ENCODE measurements at places on chromosomes 13 and 19. TPM values are rescaled to one million over a fixed set of nuclear protein-coding genes. Genes with fewer than 3 reads are reported as not detected.
A peak's percentile ranks its signal among the peaks of the same experiment; 100 is the strongest.

The C19orf12 gene
- total RNA-seq: 45.8 TPM

The CASP14 gene
- total RNA-seq: not detected

The LAIR2 gene
- total RNA-seq: not detected

GRCh38 chr19:52086481-52086880 is 9.1 kb downstream of the ZNF841 start:
- no peak overlapping the region for H3K4me3 ChIP-seq
- H3K4me1 ChIP-seq: no peaks in the 10 kb centered on the region
- no peak for DNase-seq
- no peaks in the 10 kb centered on the region for H3K27me3 ChIP-seq
- no peak overlapping the region for H3K27ac ChIP-seq

GRCh38 chr19:45687599-45687998 is 4.2 kb downstream of the SNRPD2 start:
- no peak overlapping the region for H3K4me3 ChIP-seq
- H3K4me1 ChIP-seq: peaks cover 6% of the 10 kb centered on the region
- peaks cover 57% of the 10 kb centered on the region for H3K36me3 ChIP-seq
- no peak overlapping the region for H3K27ac ChIP-seq
- DNase-seq: no peak
- no peaks in the 10 kb centered on the region for H3K27me3 ChIP-seq

DNA sequence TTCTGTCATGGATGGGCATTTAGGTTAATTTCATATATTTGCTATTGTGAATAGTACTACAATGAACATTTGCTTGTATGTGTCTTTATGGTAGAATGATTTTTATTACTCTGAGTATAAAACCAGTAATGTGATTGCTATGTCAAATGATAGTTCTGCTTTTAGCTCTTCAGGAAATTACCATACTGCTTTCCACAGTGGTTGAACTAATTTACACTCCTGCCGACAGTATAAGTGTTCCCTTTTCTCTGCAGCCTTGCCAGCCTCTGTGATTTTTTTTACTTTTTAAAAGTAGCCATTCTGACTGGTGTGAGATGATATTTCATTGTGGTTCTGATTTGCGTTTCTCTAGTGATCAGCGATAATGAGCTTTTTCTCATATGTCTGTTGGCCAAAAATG is 6.5 kb downstream of the SIGLEC7 start:
- DNase-seq: no peak
- H3K27me3 ChIP-seq: no peaks in the 10 kb centered on the region
- H3K27ac ChIP-seq: no peak overlapping the region
- no peaks in the 10 kb centered on the region for H3K4me1 ChIP-seq
- H3K36me3 ChIP-seq: no peaks in the 10 kb centered on the region

DNA sequence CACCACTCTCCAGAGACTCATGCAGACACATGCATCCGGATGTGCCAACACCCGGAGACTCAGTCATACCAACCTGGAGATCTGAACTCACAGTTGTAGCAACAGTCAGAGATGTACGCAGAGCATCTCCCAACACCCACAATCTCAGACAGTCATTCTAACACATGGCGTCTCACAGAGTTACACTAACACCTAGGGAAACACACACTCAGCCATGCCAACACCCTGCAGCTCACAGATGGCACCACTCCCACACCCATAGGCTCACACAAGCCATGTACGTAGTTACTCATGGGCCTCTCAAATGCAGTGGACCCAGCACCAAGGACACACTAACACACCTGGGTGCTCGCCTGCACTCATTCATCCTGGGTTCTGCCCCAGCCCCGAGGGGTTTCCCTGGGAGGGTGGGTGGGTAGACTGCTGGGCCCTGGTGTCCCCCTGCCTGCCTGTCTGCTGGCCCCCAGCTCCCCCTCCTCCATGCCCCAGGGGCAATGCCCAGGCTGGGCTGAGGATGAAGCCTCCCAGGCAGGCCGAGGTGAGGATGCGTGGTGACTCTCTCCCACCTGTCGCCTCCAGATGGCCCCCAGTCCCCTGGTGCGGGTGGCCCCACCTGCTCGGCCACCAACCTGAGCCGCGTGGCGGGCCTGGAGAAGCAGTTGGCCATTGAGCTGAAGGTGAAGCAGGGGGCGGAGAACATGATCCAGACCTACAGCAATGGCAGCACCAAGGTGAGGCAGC is 10.0 kb downstream of the PKN1 start:
- no peak for DNase-seq
- H3K36me3 ChIP-seq: peaks cover 72% of the 10 kb centered on the region
- H3K27me3 ChIP-seq: no peaks in the 10 kb centered on the region
- H3K4me3 ChIP-seq: no peak overlapping the region
- peaks cover 8% of the 10 kb centered on the region for H3K4me1 ChIP-seq

DNA sequence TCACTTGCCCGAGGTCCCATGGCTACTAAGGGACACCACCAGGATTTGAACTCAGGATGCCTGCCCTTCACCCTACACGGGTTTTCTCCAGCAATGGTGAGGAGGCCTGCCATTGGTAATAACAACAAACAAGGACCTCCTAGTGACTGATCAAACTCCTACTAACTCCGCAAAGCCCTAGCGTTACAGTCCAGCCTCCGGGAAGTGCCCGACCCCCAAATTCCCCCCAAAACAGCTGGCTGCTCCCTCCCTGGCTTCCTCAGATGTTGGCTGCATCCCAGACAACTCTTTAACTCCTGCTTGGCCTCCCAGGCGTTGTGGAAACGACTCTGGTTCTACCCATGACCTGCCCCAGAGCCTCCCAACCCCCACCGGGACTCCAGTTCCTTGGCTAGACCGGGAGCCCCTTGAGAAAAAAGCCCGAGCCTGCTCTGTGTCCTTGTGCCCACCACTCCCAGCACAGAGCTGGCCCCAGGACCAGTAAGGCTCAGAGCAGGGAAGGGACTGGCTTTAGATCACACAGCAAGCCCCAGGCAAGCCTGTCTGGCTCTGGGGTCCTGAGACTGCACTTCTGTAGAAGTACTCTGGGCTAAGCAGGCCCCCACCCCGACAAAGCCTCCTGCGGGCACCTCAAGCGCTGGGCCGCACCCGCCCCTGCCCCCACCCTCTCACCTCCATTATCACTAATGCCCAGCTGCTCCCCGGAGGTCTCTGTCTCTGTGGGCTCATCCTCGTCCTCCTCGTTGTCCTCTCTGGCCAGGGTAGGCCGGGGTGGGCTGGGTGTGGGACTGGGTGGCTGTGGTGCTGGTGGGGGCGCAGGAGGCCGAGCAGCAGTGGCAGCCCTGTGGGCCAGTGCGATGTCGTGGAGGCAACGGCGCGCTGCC is 4.7 kb downstream of the AKT1S1 start:
- no peaks in the 10 kb centered on the region for H3K36me3 ChIP-seq
- no peak overlapping the region for H3K4me3 ChIP-seq
- H3K27me3 ChIP-seq: no peaks in the 10 kb centered on the region
- no peak for DNase-seq

- no peaks in the 10 kb centered on the region for H3K36me3 ChIP-seq
- H3K27ac ChIP-seq: no peak overlapping the region
Observed at GRCh38 chr13:100275746-100276145, 186.9 kb downstream of the PCCA start.

GRCh38 chr13:103614761-103615160 is 548.5 kb upstream of the SLC10A2 start:
- H3K4me3 ChIP-seq: no peak overlapping the region
- no peak overlapping the region for H3K27ac ChIP-seq
- no peaks in the 10 kb centered on the region for H3K27me3 ChIP-seq

DNA sequence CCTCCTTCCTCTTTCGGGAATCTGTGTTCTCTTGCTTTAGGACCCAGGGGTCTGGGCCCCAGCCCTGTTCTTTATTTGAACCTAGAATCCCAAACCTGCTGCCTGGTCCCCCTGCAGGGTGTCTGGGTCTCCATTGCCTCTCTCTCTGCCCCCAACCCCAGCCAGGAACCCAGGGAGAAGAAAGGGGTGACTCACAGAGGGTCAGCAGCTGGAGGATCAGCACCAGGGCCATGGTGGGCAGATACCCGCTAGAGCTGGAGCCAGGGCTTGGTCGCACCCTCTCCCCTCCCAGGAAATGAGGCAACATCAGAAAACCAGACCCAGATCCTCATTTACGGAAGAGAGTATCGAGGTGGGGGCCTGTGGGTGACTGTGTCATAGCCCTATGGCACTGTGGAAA is at the start of gene OSCAR:
Gene OSCAR, minus strand, starts transcription at position 243 of the 400 bp plus-strand sequence. Its CDS starts 11 bp downstream, at position 232.
- H3K36me3 ChIP-seq: no peaks in the 10 kb centered on the region
- peaks cover 3% of the 10 kb centered on the region for H3K4me1 ChIP-seq
- H3K27ac ChIP-seq: no peak within 1 kb of the TSS
- no peak within 1 kb of the TSS for H3K4me3 ChIP-seq
- no peak for DNase-seq

GRCh38 chr13:74683411-74683810 is 549.2 kb upstream of the KLF12 start:
- H3K4me1 ChIP-seq: no peaks in the 10 kb centered on the region
- H3K4me3 ChIP-seq: no peak overlapping the region
- DNase-seq: no peak
- H3K27me3 ChIP-seq: no peaks in the 10 kb centered on the region
- no peak overlapping the region for H3K27ac ChIP-seq

- H3K36me3 ChIP-seq: no peaks in the 10 kb centered on the region
- no peaks in the 10 kb centered on the region for H3K27me3 ChIP-seq
- no peak overlapping the region for H3K4me3 ChIP-seq
- peaks cover 88% of the 10 kb centered on the region for H3K4me1 ChIP-seq
- H3K27ac ChIP-seq: peak overlapping the region; percentile 77
Observed at GRCh38 chr13:111175935-111176334, 60.8 kb downstream of the ARHGEF7 start.
